ENCODE measurements at places on chromosomes 5 and 9.

GRCh38 chr9:88660611-88661010 lies 125.6 kb downstream of the NXNL2 start:
- no peak for DNase-seq

- DNase-seq: no peak
These were observed 390.1 kb downstream of the DMRT2 start for GRCh38 chr9:1440256-1440655.

- no peak for DNase-seq
These were observed 4.4 kb downstream of the FRRS1L start for GRCh38 chr9:109162677-109163076.

GRCh38 chr5:83388608-83389007 lies 82.9 kb upstream of the VCAN start:
- no peak for DNase-seq

GRCh38 chr5:71693828-71694427 lies 25.1 kb upstream of the CARTPT start:
- DNase-seq: no peak

- DNase-seq: no peak
These were observed 338.1 kb downstream of the DMRT2 start for GRCh38 chr9:1388216-1388615.

Data from GOT3 (cell line).